ENCODE measurements at places on chromosomes 13 and 19. TPM values are rescaled to one million over a fixed set of nuclear protein-coding genes. Genes with fewer than 3 reads are reported as not detected.

DNA sequence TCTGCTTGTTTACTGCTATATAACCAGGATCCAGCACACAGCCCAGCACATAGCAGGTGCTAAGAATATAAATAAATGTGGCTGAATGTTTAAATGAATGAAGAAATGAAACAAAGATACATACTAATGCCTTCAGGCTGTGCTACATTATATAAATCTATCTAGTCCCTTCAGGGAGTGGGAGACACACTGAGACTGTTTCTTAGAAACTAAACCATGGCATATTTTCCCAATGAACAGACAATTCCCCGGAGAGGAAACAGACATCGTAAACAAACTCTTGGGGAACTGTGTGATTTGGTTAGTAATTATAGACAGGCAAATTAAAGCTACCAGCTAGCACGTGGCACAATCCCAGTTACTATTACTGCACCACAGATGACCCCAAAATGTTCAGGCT lies 9.7 kb upstream of the FEM1A start:
- H3K27me3 ChIP-seq = no peaks in the 10 kb centered on the region
- H3K27ac ChIP-seq = no peak overlapping the region
- DNase-seq = no peak
- no peaks in the 10 kb centered on the region for H3K36me3 ChIP-seq

- H3K27me3 ChIP-seq = no peaks in the 10 kb centered on the region
- no peak overlapping the region for H3K4me3 ChIP-seq
- H3K4me1 ChIP-seq = no peaks in the 10 kb centered on the region
- no peak for DNase-seq
These were observed 29.8 kb downstream of the DPF1 start for GRCh38 chr19:38194061-38194701.

Gene BORCS8
- total RNA-seq = 36.2 TPM

Gene HIF3A
- total RNA-seq = 5.4 TPM

Gene MICU2
- total RNA-seq = 47.6 TPM

DNA sequence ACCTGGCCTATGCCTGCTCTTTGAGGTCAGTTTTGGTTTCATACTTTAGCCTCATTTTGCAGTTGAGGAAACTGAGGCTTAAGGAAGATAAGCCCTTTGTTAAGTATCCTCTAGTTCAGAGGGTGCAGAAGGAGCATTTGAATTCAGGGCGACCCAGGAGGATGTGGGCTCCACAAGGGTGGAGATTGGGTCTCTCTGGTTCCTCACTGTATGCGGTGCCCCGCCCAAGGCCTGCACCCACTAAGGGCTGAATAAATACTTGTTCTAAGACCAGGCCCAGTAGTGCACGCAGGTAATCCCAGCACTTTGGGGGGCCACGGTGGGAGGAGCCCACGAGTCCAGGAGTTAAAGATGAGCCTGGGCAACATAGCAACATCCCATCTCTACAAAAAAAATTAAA lies 768 bp upstream of the SLC44A2 start:
- H3K36me3 ChIP-seq = peaks cover 2% of the 10 kb centered on the region
- H3K27ac ChIP-seq = peak overlapping the region; percentile 89
- no peak for DNase-seq
- peak overlapping the region; percentile 85 for H3K4me3 ChIP-seq

DNA sequence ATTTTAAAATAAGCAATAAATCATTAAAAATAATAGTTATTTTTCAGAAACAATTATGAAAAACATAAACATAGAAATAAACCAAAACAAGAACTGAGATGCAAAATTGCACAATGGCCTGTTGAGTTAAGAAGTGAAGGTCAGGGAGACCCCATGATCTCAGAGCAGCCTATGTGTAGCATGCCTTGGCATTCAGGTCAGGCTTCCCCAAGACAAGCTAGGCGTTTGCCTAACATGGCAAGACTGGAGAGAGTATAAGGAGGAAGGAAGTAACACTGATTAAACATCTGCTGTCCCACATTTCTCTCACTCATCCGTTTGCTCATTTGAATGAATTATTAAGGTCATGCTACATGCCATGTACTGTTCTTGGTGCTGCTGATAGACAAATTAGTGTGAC lies 291.8 kb downstream of the TSHZ3 start:
- H3K27me3 ChIP-seq = no peaks in the 10 kb centered on the region
- no peaks in the 10 kb centered on the region for H3K4me1 ChIP-seq

DNA sequence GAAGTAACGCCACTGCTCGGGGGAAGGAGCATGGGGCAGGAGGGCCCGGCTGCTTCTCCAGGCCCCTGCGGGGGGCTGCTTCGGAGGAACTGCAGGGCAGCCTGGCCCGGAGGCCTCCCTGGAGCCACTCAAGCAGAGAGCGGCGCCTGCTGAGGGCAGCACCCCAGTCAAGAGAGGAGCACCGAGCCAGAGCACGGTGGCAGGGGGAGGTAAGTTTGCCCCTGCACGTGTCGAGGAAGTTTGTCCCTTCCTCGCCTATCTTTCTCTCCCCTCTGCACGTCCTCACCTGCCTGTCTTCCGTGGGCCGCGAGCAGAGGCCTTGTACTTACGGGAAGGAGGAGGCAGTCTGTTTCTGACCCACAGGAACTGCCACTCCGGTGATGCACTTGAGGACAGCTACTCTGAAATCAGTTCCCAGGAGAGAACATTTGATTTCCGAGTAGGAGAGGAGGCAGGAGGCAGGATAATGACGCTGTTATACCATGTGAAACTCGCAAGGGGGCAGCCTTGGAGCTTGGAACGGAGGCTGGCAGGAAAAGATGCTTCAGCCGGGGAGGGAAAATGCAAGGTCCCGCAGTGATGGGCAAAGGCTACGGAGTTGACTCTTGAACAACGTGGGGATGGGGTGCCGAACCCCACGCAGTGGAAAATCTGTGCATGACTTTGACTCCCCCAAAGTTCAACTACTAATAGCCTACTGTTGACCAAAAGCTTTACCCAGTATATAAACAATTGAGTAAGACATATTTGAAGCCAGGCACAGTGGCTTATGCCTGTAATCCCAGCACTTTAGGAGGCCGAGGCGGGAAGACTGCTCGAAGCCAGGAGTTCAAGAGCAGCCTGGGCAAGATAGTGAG lies 5.0 kb downstream of the FFAR1 start:
- peak; percentile 83 for DNase-seq
- H3K4me3 ChIP-seq = no peak overlapping the region
- no peaks in the 10 kb centered on the region for H3K36me3 ChIP-seq
- H3K4me1 ChIP-seq = no peaks in the 10 kb centered on the region
- no peaks in the 10 kb centered on the region for H3K27me3 ChIP-seq
- H3K27ac ChIP-seq = no peak overlapping the region

Gene TUBA3C
- total RNA-seq = not detected

DNA sequence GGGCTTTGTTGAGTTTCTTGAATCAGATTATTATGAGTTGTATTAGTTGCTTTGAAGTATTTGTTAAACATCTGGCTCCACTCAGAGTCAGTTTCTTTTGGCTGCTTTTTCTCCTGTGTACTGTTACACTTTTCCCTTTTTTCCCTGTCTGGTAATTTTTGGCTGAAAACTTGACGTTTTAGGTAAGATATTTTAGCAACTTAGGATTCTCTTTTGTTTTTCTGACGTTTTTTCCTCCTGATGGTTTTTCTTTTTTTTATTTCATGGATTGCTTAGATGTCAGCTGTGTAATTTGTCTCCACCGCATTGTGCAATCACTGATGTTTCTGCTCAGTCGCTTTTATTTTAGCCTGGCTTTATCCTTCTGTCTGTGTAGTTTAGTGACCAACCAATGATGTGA lies 20.7 kb downstream of the RFC3 start:
- DNase-seq = no peak
- H3K27me3 ChIP-seq = no peaks in the 10 kb centered on the region
- H3K4me1 ChIP-seq = no peaks in the 10 kb centered on the region
- peaks cover 2% of the 10 kb centered on the region for H3K36me3 ChIP-seq

DNA sequence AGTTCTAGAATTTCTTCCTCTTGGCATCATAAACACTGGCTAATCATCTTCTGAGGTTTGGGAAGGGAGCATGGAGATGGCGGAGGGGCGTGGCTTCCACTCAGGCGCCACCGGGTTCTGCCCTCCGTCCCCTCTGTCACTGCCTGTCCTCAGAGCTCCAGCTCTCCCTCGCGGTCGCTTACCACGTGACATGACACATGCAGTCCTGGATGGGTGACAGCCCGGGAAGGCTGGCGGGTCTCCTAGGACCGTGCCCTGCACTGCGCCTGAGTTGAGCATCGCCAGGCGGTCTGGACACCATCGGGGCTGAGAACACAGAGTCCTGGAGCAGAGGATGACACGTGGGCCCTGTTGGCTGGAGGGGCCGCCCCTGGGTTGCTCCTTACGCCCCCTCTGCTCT lies 123.3 kb downstream of the RAB20 start:
- H3K4me1 ChIP-seq = peaks cover 23% of the 10 kb centered on the region
- no peak for DNase-seq
- H3K36me3 ChIP-seq = no peaks in the 10 kb centered on the region
- H3K27me3 ChIP-seq = no peaks in the 10 kb centered on the region

Gene C5AR1
- total RNA-seq = 0.48 TPM

DNA sequence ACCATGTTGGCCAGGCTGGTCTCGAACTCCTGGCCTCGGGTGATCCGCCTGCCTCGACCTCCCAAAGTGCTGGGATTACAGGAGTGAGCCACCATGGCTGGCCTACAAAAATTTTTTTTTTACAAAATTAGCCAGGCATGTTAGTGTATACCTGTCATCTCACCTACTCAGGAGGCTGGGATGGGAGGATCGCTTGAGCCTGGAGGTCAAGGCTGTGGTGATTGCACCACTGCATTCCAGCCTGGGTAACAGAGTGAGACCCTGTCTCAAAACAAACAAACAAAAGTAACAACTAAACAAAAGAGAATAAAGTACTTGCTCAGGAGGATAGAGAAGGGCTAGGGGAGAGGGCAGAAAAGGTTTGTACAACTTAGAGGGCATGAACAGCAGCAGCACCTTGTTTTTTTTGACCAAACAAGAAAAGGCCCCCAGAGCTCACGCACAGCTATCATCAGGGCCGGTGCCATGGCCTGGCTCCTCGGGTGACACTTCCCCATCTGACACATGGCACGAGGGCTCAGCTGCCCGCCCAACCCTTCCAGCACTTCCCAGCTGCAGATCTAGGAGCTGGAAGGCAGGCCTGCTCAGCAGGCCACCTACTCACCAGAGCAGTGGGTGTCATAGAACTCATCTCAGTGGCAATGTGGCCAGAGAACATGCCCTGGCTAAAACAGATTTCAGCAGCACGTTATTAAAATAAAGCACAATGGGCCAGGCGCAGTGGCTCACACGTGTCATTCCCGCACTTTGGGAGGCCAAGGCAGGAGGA lies 8.6 kb upstream of the SLC7A9 start:
- no peaks in the 10 kb centered on the region for H3K36me3 ChIP-seq
- peak overlapping the region; percentile 57 for H3K27ac ChIP-seq
- H3K4me1 ChIP-seq = no peaks in the 10 kb centered on the region
- no peak overlapping the region for H3K4me3 ChIP-seq

DNA sequence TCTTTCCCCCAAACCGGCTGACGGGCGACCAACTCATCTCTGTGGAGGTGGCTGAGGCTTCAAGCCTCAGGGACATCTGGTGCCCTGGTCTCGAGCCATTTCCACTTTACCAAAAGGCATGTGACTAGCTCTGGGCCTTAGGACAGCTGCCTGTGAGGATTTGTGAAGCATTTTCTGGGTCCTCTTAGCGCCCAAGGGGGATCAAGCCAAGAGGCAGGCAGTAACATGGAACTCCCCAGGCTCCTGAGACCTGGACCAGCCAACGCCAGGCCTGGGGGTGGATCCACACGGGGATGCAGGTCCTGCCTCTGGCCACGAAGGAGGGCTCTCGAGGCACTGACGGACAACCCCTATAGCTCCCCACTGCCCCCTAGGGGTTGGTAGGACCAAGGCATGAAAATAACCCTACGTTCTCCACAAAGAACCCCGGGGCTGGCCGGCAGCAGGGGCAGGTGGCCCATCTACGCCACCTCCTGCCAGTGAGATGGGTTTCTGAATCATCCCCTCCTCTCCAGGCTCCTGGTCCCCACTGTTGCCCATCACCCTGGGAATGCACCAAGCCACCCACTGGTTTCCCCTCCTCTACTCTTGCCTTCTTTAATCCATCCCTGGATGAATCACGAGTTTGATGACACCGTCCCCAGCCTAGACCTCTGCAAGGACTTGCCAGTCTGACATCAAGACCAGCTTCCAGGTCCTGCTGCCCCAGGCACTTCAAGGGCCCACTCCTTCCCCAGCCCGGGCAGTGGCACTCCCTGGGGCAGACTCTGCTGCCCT lies 7.0 kb upstream of the MYDGF start:
- H3K27me3 ChIP-seq = no peaks in the 10 kb centered on the region
- H3K27ac ChIP-seq = no peak overlapping the region
- peak; percentile 57 for DNase-seq
- H3K4me1 ChIP-seq = no peaks in the 10 kb centered on the region

Gene S1PR5
- 0.57 TPM for total RNA-seq

- no peak overlapping the region for H3K4me3 ChIP-seq
- no peaks in the 10 kb centered on the region for H3K4me1 ChIP-seq
These were observed 9.2 kb upstream of the CLC start for GRCh38 chr19:39746836-39747529.

DNA sequence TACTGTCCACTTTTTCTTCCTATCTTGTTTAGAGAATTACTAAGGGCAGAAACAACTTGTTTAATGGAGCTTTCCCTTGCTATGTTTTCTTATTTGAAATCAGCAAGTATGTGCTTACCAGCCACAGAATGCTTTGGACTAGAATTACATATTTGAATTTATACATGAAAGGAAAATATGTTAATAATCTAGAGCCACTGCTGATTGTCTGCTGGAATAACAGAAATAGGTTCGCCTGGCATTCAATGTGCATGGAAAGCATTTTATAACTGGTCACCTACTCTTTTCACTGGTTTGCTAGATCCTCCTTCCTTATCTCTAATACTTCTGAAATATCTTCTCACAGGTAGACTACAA lies 8.0 kb downstream of the EFNB2 start:
- H3K27ac ChIP-seq = no peak overlapping the region
- H3K4me3 ChIP-seq = no peak overlapping the region
- peaks cover 73% of the 10 kb centered on the region for H3K4me1 ChIP-seq
- peaks cover 3% of the 10 kb centered on the region for H3K36me3 ChIP-seq

Gene ATP4B
- total RNA-seq = not detected

- no peaks in the 10 kb centered on the region for H3K36me3 ChIP-seq
- H3K27ac ChIP-seq = peak within 1 kb of the TSS; percentile 35
- H3K4me1 ChIP-seq = 0 out of 2 replicates have a peak, but pooled peaks cover 15% of the 10 kb centered on the region
- H3K27me3 ChIP-seq = no peaks in the 10 kb centered on the region
- peak; percentile 63 for DNase-seq
These were observed at the start of gene KCTD12 for GRCh38 chr13:76886292-76887075. Gene KCTD12, minus strand, starts transcription at chr13:76886405. Its CDS starts 257 bp downstream, at chr13:76886148.

- peak overlapping the region; percentile 73 for H3K27ac ChIP-seq
- no peaks in the 10 kb centered on the region for H3K27me3 ChIP-seq
- H3K4me3 ChIP-seq = no peak overlapping the region
- H3K4me1 ChIP-seq = peaks cover 22% of the 10 kb centered on the region
These were observed 148.8 kb downstream of the TNFRSF19 start for GRCh38 chr13:23718996-23719395.

- H3K27me3 ChIP-seq = no peaks in the 10 kb centered on the region
- H3K36me3 ChIP-seq = no peaks in the 10 kb centered on the region
- H3K4me3 ChIP-seq = peak overlapping the region; percentile 98
- H3K27ac ChIP-seq = peak overlapping the region; percentile 89
- peaks cover 9% of the 10 kb centered on the region for H3K4me1 ChIP-seq
These were observed 1.3 kb downstream of the NCLN start for GRCh38 chr19:3186891-3187661.

- H3K4me1 ChIP-seq = no peaks in the 10 kb centered on the region
- no peaks in the 10 kb centered on the region for H3K36me3 ChIP-seq
- H3K27me3 ChIP-seq = no peaks in the 10 kb centered on the region
- H3K4me3 ChIP-seq = no peak overlapping the region
- H3K27ac ChIP-seq = no peak overlapping the region
These were observed 13.8 kb downstream of the TIMM13 start for GRCh38 chr19:2413629-2414028.
